ENCODE measurements at places on chromosomes 13 and 19. TPM values are rescaled to one million over a fixed set of nuclear protein-coding genes. Genes with fewer than 3 reads are reported as not detected.

The APLP1 gene
- 18.6 TPM for total RNA-seq

The OVOL3 gene
- not detected for total RNA-seq

The GRIN2D gene
- total RNA-seq = 0.23 TPM

The PTGIR gene
- 8.5 TPM for total RNA-seq

The TMEM190 gene
- not detected for total RNA-seq

Measured in smooth muscle cell of the coronary artery (primary cell).